Activated CD4-positive, alpha-beta T cell treated with anti-CD3 and anti-CD28 coated beads, Interleukin-2, amount 50 U/mL, for 16 hours (primary cell): ENCODE measurements at places on chromosomes 11 and 22.

- DNase-seq, result peak; percentile 71
Observed at GRCh38 chr22:22955866-22956535, 68.4 kb downstream of the IGLL5 start.

DNA sequence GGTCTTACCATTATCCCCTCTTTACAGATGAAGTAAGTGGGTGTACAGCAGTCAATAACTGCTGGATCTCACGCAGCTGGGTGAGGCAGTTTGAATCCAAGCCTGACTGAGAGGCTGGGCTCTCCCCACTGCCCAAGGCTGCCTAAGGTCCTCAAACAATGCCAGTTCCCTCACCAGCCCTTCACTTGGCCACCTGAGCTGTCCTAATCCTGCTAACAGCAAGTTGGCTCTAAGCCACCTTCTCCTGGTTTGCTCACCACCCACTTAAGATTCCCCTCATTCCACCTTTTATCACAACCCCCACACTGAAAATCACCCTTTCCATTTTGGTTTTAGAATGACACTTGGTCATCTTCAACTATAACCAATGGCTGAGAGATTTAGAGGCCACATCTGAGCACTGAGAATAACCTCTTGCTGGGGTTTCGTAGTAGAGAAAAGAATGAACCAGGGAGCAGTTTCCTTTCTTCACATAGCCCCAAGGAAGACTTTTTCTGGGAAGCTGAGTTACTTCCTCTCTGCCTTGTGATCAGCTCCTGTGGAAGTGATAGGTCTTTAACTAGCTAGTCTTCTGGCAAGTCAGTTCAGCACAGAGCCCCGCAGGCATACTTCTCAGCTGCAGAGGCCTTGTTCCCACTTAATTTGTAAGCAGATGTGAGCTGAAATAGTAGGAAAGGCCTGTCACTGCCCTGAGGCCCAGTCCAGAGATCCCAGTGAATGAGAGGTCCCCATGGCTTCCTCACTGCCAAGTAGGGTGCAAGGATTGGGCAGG is 57.8 kb upstream of the TTC12 start:
- DNase-seq, result no peak

DNA sequence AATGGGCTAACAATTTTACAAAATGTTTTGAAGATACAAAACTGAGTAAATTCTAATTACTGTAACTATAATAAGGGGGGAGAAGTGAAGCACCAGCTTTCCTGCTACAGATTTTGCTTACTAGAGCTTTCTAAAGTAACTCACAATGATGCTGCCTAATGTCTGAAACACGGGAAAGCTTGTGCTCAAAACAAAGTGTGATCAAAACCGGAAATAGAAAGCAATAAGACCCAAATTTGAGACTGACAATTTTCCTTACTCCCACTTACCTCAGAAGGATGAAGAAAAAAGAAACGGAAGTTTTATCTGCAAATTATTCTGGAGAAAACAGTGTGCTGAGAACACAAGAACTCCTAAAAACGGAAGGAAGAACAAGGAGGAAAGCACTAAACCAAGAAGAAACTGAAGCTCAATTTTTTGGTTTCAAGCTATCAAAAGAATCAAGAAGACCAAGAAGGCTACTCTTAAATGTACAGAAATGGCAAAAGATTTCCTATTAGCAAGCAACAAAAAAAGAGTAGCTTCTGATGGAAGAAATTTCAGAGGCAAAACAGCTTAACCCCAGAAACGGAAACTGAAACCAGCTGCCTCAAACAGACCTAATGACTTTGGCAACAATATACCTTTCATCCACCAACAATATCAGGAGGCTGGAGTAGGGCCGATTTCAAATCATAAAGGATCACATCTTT is 33.4 kb downstream of the AMBRA1 start:
- DNase-seq, result peak; percentile 55

GRCh38 chr22:39343259-39344045 is 6.3 kb upstream of the SYNGR1 start:
- DNase-seq, result peak; percentile 53

GRCh38 chr11:128701936-128702335 is 8.1 kb downstream of the FLI1 start:
- DNase-seq, result no peak

DNA sequence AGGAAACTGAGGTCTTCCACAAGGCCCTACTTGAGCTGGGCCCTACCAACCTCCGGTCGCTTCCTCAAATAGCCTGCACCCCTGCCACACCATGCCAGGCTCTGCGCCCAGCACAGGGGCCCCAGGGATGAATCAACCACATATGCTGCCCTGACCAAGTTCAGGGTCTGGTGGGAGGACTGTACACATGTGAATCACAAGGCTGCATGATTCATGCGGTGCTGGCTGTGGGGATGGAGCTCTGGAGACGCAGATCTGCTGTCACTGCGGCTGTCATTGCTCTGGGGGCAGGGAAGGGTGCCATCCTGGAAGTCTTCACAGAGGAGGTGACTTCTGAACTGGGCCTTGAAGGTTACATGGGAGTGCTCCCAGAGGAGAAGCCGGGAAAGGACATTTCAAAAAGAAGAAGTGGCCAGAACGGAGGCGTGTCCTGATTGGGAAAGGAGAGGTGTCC is 21.5 kb downstream of the CYTH4 start:
- peak; percentile 85 for DNase-seq
